LHCN-M2 (cell line): ENCODE measurements at places on chromosomes 3 and 15.

DNA sequence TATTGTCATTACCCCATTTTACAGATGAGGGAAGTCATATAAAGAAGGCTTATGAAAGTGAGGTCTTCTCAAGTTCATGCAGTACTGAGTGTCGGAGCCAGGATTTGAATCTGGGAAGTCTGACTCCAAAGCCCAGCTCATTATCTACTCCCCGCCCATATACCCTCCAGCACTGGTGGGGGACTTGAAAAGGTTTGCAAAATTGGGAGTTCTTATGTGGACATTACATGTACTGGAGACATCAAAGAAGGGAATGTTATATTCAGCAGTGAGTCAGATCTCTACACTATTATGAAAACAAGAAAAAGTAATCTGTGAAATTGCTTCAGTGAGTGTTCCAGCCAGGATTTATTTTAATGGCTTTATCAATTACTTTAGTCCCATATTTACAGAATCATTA is 185.2 kb upstream of the CADPS start:
- DNase-seq, result no peak

GRCh38 chr3:23650371-23651140 is 155.2 kb upstream of the UBE2E1 start:
- peak; percentile 90 for DNase-seq

DNA sequence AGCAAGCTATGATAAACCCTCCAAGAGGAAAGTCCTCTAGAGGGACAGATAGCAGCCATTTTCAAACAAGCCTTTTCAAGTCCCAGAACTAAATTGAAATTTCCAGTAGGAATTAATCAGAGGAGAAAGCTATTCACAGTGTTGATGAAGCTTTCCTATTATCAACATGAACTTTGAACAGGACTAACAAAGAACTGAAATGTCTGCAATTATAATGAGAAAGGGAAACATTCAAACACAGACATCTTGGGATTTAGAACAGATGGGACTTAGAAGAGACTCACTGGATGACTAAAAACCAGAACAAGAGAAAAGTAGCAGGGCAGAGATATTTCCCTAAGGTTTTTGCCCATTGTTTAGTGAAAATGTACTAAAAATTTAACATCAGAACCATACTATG is 622.1 kb upstream of the UBE2E2 start:
- no peak for DNase-seq

DNA sequence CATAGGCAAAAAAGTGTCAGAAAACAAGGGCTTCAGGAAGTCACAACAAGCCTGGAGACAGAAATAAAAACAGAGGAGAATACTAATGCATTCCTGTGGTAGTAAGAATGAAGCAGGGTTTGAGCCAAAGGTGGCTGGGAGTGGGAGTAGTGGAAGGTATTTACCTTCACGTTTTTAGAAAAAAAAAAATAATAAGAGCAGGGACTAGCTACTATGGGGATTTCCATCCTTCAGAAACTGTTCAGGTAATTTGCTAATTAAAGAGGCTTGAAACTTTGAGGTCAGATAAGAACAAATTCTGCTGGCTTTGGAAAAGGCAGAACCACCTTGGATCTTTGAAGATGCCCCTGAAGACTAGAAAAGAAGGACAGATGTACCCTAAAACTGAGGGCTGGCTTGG is 18.4 kb downstream of the ILDR1 start:
- DNase-seq, result no peak

DNA sequence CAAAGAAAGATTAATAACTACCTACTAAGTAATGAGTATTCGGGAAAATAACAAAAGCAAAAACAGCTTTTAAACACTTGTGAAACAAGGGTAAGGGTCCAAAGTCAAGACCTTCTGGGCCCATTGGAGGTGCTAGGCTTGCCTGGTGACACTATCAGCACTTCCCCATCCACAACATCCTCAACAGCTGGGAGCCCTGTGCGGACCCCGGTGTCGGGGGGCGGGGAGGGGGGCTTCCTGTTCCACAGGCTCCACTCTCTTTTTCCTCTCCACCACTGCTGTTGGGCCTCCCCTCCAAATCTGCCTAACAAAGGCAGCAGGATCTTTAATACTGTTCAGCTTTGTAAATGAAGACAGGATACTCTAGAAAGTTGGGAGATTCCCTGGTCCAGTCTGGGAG is 21.6 kb downstream of the NGRN start:
- no peak for DNase-seq

GRCh38 chr3:9205345-9206143 is 43.9 kb downstream of the SRGAP3 start:
- DNase-seq, result no peak

DNA sequence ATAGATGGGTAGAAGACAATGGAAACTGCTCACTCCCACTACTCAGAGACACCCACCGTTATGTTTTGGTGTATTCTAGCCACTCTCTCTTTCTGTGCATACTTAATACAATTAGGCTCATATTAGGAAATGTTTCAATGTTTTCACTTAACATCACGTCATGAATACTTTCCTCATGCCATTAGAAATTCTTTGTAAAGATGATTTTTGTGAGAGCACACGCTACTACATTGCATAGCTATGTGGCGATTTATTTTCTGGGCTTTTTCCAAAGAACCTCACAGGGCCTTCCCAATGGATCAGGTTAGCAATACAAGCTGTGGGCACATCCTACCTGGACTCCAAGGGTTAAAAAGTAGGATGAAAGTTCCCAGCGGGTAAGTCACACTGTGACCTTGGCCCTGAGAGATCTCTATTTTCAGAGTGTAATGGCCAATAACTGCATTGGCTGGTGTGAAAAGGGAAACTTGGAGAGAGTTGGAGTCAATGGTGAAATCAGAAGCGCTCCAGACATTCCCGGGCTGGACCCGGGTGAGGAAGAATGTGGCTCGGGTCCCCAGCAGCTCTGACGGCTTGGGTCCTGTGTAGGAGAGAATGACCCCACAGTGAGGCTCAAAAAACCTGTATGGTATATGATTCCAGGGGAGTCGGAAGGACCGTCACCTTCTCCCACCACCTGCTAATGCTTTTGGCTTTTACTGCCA is 25.8 kb upstream of the TGM5 start:
- no peak for DNase-seq

GRCh38 chr15:25793354-25794050 is 69.6 kb downstream of the ATP10A start:
- DNase-seq, result no peak

GRCh38 chr3:52391096-52391495 is 53.8 kb downstream of the SEMA3G start:
- no peak for DNase-seq

DNA sequence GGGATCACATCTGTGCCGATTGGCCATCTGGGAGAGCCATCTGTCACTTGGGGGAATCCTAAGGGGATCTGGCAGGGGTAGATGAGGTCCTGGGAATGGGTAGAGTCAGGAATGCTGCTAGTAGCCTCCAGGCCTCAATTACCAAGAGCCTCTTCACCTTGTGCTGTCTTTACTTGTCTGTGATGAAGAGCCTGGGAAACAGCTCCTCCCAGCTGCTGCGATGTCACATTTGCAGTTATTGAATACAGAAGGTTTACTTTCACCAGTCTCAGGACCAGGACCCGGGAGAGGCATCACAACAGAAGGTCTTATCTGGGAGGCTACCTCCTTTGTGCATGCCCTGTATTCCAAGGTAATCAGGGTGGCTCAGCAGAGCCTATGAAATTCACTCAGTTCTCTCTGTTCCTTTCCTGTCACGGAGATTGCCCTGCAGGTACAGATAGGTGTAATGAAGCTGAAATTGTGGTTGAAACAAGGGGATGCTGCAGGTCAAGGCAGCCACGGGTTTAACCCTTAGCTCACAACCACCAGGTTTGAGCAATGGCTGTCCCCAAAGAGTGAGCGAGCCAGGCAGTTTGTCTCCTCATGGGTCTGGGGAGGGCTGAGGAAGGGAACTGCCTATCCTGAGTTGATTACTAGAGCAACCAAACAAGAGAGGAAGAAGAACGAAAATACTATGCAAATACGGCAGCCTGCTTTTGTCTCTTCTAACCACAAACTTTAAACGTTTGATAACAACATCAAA is 298.9 kb upstream of the RORA start:
- DNase-seq, result no peak

- DNase-seq, result no peak
Observed at GRCh38 chr3:39287216-39288164, 7.7 kb upstream of the CX3CR1 start.

DNA sequence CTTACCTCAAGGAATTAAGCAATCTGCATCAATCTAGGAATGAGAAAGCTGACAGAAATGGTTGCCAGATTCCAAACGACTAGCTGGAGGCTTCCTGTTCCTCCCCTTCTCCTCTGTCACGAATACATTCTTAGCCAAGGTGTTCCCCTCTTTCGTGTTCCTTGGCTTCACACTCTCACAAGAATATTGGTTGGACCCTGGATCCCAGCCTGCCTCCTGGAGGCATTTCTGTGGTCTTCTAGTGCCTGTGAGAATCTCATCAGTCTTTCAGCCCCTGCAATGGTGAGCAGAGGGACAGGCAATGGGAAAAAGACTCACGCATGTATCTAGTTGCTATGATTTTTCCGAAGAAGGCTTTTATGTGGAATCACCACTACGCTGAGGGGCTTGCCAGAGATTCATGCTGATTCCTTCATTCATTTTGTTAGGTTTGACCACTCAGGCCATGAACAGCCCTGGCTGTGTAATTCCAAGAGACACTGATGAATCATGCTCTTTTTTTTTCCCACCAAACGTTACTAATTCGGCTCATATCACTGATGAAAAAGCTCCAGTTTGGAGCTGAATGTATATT is 1.6 kb upstream of the P3H2 start:
- DNase-seq, result peak; percentile 30

DNA sequence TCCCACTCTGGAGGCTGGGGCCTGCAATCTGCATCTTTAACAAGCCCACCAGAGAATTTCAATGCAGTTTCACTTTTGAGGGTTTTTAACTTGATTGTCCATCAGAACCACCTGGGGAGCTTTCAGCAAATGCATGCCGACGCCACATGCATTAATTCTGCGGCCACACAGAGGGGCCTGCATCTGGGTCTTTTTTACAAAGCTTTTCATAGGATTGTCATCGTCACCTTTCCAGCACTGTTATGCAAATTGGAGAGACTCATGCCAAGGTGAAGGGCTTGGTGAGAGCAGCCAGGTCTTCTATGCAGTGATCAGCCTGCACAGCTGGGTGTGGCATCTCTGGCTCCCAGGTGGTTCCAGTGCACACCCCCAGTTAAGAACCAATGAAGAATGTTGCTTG is 143.0 kb upstream of the CTDSPL start:
- DNase-seq, result no peak

- no peak for DNase-seq
Observed at GRCh38 chr15:75844629-75845335, 1.5 kb downstream of the UBE2Q2 start.

DNA sequence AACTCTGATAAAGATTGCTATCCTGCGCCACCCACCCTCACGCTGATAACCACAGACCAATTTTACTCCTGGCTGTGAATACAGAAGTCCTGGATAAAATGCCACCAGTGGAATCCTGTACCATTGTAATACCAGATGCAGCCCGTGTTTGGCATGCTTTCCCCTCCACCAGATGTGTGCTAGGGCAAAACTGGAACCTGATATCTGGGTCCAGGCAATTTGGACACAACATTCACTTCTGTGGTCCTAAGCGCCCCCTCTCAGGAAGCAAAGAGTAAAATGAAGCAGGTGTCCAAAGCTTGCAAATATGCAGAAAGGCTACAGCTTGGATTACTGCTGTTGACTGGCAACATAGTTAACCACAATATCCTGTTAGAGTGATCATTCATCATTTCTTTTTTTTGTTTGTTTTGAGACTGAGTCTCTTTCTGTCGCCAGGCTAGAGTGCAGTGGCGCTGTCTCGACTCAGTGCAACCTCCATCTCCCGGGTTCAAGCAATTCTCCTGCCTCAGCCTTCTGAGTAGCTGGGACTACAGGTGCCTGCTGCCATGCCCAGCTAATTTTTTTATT is 32.8 kb downstream of the LOXL1 start:
- DNase-seq, result peak; percentile 93

- DNase-seq, result no peak
Observed at GRCh38 chr3:183491109-183491922, 62.9 kb upstream of the MCF2L2 start.

DNA sequence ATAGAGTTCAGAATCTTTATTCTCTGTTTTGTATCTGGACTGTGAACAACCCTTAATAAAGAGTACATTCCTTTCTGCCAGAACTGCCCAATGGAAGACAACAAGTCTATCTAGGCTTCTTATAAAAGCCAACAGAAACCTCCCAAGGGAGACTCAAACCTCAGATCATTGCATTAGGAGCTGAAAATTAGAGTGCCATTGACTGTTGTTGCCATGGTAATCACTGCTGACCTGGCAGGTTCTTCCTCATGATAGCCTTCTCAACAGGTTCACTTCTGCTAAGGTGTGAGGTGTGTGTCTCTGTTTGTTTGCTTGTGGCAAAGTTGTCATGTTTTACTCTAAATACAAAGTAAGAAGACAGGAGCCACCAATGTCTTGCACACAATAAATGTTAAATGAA is 79.2 kb downstream of the TMEM108 start:
- DNase-seq, result no peak

- DNase-seq, result no peak
Observed at GRCh38 chr3:71514621-71515020, 68.9 kb downstream of the FOXP1 start.

DNA sequence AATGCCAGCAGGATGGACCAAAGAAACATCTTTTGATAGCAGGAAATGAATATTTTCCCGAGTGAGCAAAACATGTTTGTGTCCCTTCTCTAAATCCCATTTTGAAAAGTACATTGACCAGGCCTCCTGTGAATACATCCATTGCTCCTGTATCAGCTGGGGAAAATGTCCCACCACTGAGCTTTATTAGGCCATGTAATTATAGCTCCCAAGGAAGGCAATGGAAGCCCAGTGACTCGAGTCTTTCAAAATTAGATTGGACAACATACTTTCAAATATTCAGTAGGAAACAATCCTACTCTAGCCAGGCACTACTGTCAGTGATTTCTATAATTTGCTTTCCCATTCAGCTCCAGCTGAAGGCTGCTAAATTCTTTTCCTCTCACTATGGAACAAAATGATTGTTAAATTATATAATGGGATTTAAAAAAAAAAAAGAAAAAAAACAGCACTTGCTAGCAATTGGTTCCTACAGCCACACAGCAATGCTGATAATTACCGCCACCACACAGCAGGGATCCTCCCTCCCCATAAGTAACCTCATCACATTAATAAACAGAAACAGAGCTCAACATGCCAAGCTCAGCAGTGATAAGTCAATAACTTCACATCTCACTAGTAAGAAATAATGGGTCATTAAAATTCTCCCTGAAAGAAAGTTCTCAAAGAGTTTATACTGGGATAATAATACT is 172.4 kb upstream of the SLC2A2 start:
- no peak for DNase-seq

GRCh38 chr3:62088472-62089104 is 284.8 kb downstream of the FEZF2 start:
- DNase-seq, result no peak

GRCh38 chr15:100836501-100836900 is 43.1 kb upstream of the ALDH1A3 start:
- no peak for DNase-seq

DNA sequence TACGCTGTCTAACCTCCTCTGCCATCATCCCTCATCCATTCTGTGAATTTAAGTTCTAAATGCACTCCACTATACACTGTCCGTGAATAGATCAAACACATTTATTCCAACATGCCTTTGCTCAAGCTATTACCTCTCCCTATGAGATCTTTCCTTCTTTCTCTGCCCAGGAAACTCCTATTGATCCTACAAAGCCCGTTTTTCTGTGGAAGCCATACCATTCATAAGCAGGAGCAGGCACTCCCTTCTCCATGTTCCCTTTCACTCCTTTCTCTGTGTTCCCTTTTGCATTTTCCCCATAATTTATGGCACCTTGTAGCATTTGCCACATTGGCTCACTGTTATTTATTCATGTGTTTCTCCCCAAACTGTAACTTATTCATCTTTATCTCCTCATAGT is 501.6 kb downstream of the MAGI1 start:
- DNase-seq, result no peak

- DNase-seq, result no peak
Observed at GRCh38 chr3:122795674-122796195, 866 bp downstream of the SLC49A4 start.
